Peyer's patch (tissue), 4 donors: ENCODE measurements at places on chromosomes 7 and 10. TPM values are rescaled to one million over a fixed set of nuclear protein-coding genes. Genes with fewer than 3 reads are reported as not detected.

GRCh38 chr10:14604181-14605142 lies 170.2 kb downstream of the FAM107B start:
- DNase-seq: peak; percentile 90

DNA sequence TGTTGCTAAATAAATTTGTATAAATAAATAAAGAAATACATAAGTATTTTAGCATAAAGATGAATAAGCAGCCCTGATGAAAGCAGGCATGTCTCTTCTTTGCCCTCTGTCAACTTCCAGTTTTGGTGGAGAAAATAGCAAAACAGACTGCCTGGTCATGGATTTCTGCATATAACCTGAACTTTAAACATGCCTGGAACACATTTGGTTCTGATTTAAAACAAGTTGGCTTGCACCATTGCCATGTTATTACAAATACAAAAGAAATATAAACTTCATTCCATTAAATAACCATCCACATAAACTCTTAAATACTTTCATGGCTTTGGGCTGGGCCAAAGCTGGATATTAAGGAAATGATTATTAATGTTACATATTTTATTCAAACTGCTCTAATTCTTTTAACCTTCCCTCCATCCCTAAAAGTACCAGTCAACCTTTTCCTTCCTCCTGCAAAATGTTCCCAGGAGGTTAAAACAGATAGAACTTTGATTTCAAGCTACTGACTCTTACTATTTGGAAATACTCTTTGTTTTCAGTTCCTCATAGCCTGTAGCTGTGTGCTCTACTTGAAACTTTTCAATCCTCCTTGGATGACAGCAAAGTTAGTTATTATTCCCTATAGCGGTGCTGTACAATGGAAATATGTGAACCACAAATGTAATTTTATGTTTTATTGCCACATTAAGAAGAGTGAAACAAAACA lies 96.3 kb downstream of the BICC1 start:
- no peak for DNase-seq

DNA sequence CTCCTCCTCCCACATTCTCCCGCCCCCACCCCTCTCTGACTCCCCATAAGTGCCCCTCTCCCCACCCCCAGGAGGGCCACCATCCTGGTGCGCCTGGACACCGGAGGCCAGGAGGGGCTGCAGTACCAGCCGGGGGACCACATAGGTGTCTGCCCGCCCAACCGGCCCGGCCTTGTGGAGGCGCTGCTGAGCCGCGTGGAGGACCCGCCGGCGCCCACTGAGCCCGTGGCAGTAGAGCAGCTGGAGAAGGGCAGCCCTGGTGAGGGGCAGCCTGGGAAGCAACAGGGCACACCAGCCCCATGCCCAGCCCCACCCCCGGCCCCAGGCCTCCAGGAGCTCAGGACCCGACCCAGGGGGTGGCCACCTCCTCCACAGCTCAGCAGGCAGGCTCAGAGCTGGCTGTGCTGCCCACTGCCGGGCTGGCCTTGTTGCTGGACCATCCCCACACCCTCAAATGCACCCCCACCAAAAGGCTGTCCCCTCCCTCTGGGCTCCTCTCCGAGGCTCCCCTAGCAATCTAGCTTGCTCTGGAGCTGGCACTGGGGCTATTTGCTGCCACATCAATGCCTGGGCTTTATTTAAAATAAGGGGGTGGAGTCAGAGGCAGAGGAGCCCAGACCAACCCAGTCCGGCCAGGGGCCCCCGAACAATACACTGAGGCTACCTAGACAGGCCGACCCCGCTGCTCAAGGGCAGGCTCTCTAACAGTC lies 14.8 kb downstream of the ATG9B start:
- no peak for DNase-seq

DNA sequence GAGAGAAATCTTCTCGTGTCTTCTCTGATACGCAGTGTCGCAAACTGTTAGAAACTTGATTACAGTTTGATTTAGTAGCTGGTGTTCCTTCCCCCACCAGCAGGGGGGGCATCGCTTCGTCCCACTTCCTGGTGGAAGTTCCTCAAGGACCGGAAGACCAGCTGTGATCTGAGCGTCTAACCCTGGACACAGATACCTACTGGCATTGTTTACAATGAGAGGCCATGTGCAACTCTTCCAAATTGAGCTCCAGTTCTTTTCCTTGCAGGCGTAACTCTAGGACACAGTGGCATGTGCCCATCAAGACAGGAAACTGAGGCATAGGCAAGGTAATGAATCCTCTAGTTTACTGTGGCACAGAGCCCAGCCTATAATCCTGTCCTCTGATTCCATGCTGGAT lies 219.0 kb downstream of the CCDC3 start:
- no peak for DNase-seq

DNA sequence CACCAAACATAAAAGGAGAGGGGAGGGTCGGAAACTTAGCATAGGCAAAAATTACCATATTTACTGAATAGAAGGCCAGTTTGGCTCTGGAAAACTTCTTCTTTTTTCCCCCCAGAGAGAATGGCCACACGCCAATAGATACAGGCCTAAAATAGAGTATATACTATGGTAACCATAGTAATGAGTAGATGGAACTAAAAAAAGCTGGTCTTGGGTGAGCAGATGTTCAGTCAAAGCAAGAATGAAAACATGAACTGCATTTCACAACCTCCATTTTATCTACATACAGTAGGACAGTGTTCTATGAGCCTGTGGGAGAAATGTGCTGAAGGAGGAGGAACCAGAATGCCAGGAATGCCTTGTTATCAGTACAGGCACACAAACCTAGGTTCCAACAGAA lies 141.7 kb upstream of the SEMA3A start:
- DNase-seq: no peak

GRCh38 chr7:103059471-103059870 lies 15.1 kb downstream of the FBXL13 start:
- no peak for DNase-seq

DNA sequence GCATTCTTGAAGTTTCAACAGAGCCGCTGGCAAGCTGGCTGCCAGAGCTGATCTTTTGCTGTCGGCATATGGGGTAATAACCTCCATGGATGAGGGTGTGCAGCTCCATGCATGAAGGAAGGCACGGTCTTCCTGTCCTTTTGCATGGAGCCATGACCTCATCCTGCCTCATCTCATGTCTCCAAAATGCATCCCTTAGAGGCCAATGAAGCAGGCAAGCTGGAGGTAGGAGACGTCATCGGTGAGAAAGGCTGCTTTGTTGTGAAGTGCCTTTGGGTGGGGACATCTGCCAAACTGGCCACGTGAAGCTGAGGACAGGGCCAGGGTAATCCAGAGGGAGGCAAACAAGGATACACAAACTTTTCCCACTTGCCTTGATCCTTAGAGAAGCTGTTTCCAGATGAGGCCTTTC lies 161.5 kb upstream of the TBX20 start:
- no peak for DNase-seq

- no peak for DNase-seq
These were observed 46.4 kb upstream of the RSBN1L start for GRCh38 chr7:77649716-77650349.

DNA sequence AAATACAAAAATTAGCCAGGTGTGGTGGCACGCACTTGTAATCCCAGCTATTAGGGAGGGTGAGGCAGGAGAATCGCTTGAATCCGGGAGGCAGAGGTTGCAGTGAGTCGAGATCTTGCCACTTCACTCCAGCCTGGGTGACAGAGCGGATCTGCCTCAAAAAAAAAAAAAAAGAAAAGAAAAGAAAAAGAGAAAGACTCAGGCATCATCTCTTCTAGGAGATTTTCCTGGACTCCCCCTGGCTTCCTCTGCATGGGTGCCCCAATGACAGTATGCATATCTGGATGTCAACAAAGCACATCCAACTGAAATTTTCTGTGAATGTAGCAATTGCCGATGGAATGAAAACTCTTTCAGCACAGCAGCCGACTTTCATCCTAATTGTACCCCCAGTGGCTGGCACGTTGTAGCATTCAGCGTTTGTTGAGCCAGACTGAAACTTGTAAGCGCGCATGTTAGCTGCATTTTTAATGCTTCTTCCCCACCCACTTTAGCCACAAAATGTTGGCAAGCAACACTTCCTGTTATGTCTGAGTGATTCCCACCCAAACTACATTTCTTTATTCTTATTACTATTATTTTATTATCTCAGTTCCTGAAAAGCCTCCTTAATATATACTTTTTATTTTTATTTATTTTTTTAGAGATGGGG lies 70.2 kb downstream of the PRTFDC1 start:
- DNase-seq: peak; percentile 56

- DNase-seq: no peak
These were observed 23.9 kb downstream of the AUTS2 start for GRCh38 chr7:69622014-69622835.

SCRN1 gene
- 3.7 TPM for total RNA-seq

- DNase-seq: no peak
These were observed 58.5 kb downstream of the CLRN3 start for GRCh38 chr10:127834221-127834620.

FRMPD2 gene
- not detected for total RNA-seq

- DNase-seq: no peak
These were observed 1291.2 kb downstream of the XPNPEP1 start for GRCh38 chr10:108632144-108632543.

DNA sequence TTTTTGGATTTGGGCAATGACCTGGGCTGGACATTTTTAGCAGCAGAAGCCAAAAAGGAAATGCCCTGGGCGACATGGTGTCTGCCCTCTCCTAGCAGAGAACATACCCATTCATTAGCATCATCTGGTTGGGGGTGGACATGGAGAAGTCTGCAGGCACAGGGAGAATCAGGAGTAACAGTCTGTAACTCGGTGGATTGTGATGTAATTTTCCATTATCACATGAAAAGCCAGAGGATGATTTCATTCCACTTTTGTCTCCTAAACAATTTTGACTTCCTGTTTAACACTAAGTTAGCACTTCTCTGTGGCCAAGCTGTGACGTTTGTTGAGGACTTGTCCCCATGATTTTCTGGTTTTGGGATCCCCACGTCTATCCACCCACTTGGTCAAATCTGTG lies 153.8 kb upstream of the HABP2 start:
- no peak for DNase-seq
